Keratinocyte (primary cell): ENCODE measurements at places on chromosomes 3 and 15.

DNA sequence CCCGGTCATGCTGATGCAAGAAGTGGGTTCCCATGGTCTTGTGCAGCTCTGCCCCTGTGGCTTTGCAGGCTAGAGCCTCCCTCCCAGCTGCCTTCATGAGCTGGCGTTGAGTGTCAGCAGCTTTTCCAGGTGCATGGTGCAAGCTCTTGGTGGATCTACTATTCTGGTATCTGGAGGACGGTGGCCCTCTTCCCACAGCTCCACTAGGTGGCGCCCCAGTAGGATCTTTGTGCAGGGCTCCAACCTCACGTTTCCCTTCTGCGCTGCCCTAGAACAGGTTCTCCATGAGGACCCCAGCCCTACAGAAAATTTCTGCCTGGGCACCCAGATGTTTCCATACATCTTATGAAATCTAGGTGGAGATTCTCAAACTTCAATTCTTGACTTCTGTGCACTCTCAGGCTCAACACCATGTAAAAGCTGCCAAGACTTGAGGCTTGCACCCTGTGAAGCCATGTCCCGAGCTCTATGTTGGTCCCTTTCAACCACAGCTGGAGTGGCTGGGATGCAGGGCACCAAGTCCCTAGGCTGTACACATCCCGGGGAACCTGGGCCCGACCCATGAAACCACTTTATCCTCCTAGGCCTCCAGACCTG is 238.4 kb upstream of the MDFIC2 start:
- DNase-seq: no peak

DNA sequence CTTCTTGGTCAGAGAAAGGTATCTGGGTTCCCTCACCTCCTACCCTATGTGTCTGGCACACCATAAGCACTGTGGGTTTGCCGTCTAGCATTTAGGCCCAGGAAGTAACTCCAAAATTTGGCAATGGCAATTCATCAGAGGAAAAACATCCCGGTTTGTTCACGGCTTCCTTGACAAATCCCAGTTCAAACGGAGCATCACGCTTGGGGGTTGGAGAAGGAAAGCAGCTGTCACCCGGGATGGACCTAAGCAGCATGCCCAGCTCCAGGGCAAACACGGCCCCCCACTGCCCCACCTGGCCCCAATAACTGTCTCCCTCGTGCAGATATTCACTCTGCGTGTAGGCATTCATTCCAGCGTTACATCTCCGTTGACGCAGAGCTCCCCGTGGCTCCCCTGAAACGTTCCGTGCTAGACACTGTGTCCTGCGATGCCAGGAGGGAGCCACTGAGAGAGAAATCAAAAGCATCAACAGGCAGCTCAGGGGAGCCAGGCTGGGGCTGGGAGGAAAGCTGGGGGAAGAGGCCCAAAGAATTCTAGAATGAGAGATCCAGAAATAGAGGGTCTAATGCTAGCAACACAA is 41.4 kb downstream of the NTRK3 start:
- no peak for DNase-seq

DNA sequence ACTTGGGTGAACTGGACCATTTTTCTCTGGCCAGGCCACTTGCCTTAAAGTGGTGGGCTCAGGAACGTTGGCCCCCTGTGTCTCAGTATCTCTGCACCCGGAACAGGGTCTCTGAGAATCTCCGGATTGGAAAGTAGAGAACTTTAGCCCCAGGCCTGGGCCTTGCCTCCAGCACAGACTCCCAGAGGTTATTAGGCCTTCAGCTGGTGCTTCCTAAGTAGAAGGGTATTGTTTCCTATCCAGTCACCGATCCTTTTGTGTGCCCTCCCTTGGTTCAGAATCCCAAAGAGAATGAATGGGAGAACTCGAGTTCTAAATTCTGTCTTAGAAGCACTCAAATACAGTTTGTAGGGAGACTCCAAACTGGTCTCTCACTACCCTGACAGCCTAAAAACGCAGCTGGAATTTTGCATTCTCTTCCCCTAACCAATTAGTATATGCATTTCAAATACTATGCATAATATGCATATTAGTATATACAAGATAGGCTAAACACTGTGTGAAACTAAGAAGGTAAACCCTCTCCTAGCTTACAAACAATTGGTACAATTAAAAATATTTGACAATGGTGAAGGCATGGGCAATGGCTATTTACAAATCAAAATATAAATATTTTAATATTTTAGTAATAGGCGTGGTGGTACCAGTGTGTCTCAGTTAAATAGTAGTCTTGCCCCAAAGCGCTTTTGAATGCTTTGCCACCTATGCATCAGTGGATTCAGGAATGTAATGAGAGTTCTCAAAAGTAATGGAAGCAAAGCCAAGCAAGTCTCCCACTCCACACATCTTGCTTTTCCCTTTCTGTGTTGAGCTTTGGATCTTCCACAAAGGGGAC is 48.5 kb upstream of the SLC4A7 start:
- DNase-seq: no peak

- DNase-seq: no peak
These were observed 54.6 kb downstream of the TRANK1 start for GRCh38 chr3:36890261-36890660.

- no peak for DNase-seq
These were observed 413.8 kb upstream of the CCDC54 start for GRCh38 chr3:106963442-106963841.

DNA sequence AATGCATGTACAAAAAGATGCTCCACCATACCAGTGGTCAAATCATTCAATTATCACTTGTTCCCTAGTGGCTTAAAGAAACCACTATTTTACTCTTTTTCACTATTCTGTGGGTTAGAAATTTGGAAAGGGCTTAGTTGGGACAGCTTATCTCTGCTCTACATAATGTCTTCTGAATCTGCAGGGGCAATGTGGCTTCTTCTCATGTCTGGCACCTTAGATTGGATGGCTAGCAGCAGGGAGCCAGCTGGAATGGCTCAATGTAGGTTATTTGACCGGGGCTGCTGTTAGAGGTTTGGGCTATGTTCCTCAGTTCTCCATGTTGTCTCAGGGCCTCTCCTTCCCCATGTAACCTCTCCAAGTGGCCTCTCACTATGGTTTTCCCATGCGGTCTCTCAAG is 57.5 kb upstream of the EPHB1 start:
- DNase-seq: no peak

DNA sequence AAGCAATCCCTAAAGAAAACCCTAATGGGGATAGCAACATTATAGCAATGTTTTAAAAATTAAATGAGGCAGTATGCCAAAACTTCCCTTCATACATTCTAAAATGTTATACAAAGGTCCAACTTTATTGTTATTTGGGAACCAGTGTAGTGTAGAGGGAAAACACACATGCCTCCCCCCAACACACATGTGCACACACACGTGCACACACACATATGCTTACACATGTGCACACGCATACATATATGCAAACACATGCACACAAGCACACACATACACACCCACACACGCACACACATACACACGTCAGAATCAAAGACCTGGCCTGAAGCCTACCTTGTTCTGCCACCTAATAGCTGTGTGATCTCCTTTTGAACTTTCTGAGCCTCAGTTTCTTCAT is 83.3 kb downstream of the SCN11A start:
- no peak for DNase-seq

DNA sequence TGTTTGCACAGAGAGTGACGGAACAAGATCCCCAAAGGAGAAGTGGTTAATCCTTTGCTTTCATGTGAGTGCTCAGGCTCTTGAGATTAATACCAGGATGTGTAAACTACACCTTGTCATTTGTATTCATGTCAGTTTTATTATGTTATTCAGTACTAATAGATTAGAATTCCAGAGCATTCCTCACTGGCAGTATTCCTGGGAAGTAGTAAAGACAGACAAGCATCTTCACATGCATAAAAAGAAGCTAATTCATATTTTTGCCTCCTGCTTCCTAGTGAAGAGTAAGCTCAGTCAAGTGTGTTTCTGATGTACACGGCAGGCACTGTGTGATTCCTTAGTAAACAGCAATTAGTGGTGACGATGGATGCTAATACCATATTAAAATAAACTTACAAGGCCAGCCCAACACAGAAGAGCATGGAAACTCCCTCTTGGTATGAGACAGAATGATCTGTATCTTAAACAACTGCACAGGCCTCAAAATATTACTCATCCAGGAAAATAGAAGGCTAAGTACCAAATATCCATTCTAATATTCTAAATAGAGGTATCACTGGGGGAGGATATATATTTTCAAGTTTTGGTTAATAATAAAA is 336.8 kb upstream of the MCTP2 start:
- DNase-seq: no peak

- DNase-seq: no peak
These were observed 398.3 kb upstream of the PPP2R3A start for GRCh38 chr3:135567223-135567622.

DNA sequence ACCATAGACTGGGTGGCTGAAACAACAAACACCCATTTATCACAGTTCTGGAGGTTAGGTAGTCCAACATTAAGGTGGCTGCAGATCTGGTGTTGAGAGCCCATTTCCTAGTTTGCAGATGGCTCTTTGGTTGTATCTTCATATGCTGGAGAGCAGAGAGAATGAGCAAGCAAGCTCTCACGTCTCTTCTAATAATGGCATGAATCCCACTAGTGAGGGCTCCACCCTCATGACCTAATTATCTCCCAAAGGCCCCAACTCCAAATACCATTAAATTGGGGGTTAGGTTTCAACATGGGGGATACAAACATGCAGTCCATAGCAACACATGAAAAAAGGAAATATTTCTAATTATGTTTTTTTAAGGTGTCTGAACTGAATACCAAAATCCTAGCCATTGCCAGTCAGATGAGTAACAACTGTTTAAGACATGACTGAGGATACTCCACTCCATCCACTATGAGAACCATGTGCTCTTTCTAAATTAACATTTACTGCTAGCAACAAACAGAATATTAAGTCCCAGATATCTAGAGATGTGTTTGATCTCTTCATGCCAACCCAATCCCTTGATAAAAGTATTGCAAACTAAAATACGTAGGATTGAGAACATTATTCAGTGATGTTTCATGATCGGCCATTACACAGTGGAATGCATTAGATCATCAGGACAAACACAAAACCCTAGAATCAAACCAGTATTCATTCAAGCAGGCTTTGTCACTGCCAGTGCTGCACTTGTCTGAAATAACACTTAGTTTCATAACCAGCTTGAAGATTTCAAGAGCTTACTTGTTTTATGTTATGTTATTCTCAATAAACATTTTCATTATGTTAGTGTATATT is 340.3 kb downstream of the SLC9A9 start:
- no peak for DNase-seq

DNA sequence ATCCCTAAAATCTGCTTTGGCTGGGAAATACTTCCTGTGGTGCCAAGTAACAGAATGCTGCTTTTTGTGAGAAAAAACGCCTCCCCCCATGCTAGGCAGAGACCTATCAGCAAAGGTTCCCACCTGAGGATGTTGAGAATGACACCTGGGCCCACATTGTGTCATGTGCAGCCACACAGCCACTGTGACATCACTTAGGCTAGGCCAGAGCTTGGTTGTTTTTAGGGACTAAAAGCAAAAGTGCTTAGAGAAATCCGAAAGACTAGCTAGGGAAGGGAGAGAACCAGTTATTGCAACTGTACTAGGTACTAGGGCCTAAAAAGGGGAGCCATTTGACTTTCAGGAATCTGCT is 6.2 kb downstream of the ZDHHC3 start:
- DNase-seq: no peak

DNA sequence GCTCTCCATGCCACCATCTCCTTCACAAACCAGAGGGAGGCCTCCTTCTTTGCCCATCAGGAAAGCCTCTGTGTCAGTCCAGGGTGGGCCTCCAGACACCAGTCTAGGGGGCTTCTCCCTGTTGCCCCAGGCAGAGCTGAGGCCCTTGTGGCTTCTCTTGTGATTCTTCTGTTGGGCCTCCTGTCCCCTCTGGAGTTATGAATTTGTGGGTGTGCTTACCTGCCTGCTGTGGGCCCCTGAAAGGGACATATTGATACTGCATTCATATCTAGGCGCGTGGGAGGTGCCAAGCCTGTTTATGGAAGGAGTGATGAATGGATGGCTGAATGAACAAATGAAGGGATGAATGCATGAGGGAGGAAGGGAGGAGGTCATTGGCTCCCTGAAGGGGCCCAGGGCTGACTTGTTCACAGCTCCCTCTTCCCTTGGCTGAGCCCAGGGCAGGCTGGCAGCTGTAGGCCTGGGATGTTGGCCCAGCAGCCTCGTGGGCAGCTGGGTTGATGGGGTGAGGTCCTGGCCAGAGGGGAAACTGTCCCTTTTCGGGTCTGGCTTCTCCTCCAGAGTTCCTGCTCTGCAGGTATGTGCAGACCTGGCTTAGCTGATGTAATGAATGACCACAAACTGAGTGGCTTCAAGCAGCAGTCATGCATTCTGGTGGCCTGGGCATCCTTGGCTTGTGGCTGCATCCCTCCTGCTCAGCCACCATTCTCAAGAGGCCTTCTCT is 195.4 kb downstream of the GOLGA6L6 start:
- DNase-seq: no peak

GRCh38 chr15:33468740-33469139 is 158.0 kb downstream of the RYR3 start:
- no peak for DNase-seq

- DNase-seq: no peak
These were observed 11.7 kb upstream of the NMB start for GRCh38 chr15:84669726-84670125.

GRCh38 chr3:102230057-102230456 is 204.8 kb upstream of the ZPLD1 start:
- DNase-seq: no peak

GRCh38 chr3:137083332-137083731 is 125.5 kb downstream of the IL20RB start:
- no peak for DNase-seq

DNA sequence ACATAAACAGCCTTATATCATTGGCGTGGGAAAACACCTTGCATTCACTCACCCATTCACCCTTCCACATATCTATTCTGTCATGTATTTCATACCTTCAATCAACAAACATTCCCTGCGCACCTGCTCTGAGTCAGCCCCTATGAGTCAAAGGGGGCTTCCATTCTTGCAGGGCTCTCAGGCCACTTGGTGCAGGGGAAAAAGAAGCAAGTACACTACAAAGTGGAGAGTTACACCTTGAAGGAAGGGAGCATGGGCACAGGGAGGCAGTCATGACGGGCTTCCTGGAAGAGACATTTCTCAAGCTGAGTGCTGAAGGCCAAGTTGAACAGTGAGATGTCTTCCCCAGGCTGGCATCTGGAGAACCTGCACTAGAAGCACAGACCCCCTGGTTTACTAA is 4.6 kb upstream of the AMOTL2 start:
- no peak for DNase-seq

DNA sequence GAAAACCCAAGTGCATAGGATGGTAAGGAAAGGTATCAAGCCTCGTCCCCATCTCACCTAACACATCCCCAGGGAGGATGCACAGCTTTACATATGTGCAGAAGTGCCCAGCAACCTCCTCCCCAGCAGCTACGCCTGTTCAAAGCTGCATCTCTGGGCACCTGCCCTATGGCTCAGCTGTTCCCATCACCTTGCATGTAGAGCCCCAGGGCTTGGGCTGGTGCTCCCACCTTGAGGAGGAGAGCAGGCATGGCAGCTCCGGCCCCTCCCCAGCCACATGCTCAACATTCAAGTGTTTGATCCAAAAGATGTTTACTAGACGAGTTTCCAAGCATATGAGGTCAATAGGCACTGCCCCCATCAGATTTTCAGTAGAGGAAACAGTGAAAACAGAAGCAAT is 173.5 kb downstream of the ATP10A start:
- no peak for DNase-seq

- DNase-seq: no peak
These were observed 2.0 kb downstream of the RPL32 start for GRCh38 chr3:12839156-12839946.

- DNase-seq: no peak
These were observed 163.6 kb downstream of the ITPR1 start for GRCh38 chr3:4656626-4657328.
